Progenitor cell of endocrine pancreas (in vitro differentiated cells): ENCODE measurements at places on chromosomes 2 and 18. TPM values are rescaled to one million over a fixed set of nuclear protein-coding genes. Genes with fewer than 3 reads are reported as not detected.

GRCh38 chr2:172168917-172169346 is 66.2 kb upstream of the DLX2 start:
- peaks cover 38% of the 10 kb centered on the region for H3K27me3 ChIP-seq
- peaks cover 5% of the 10 kb centered on the region for H3K4me1 ChIP-seq
- H3K36me3 ChIP-seq: no peaks in the 10 kb centered on the region
- H3K27ac ChIP-seq: no peak overlapping the region
- DNase-seq: no peak
- H3K4me3 ChIP-seq: no peak overlapping the region

Gene ZBTB7C
- 0.57 and 0.95 TPM in 2 replicates for total RNA-seq

GRCh38 chr2:24272907-24273306 is 87.4 kb downstream of the ITSN2 start:
- no peak overlapping the region for H3K4me3 ChIP-seq
- no peak overlapping the region for H3K27ac ChIP-seq
- H3K27me3 ChIP-seq: no peaks in the 10 kb centered on the region

- peaks cover 11% of the 10 kb centered on the region for H3K4me1 ChIP-seq
- H3K27me3 ChIP-seq: peaks cover 26% of the 10 kb centered on the region
- no peak overlapping the region for H3K4me3 ChIP-seq
- DNase-seq: no peak
- no peak overlapping the region for H3K27ac ChIP-seq
Measured at GRCh38 chr2:95058466-95058988, 33.0 kb downstream of the MAL start.

DNA sequence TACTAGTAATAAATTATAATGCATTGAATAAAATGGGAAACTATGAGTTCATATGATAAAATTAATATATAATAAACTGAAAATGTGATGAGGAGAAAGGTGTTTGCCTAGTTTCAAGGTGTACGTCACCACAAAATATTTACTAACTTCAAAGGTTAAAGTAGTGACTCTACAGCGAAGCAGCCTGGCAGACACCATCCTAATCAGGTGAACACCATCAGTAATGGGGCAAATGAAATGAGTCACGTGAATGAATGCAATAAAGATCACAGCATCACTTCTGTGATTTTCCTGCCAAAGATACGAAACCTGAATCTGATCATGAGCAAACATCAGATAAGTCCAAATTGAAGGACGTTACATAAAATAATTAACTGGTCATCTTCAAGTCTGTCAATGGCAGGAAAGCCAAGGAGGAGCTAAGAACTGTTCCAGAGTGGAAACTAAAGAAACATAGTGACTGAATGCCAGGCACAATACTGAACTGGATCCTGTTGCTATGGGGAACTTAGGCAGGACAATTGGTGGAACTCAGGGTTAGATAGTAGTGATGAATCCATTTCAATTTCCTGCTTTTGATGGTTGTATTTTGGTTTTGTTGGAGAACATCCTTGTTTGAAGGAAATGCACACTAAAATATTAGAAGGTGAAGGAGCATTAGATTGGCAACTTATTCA is 12.1 kb upstream of the NOSTRIN start:
- H3K36me3 ChIP-seq: no peaks in the 10 kb centered on the region
- no peak overlapping the region for H3K4me3 ChIP-seq
- no peaks in the 10 kb centered on the region for H3K27me3 ChIP-seq
- no peak for DNase-seq

Gene SH3BP4
- total RNA-seq: 45.7 and 49.0 TPM in 2 replicates

- H3K27me3 ChIP-seq: no peaks in the 10 kb centered on the region
- H3K27ac ChIP-seq: no peak overlapping the region
- H3K36me3 ChIP-seq: no peaks in the 10 kb centered on the region
- no peaks in the 10 kb centered on the region for H3K4me1 ChIP-seq
- DNase-seq: no peak
- no peak overlapping the region for H3K4me3 ChIP-seq
Measured at GRCh38 chr2:190069936-190070696, 7.6 kb upstream of the MSTN start.

Gene PLB1
- 0.65 and 0.78 TPM in 2 replicates for total RNA-seq

Gene MAPRE3
- total RNA-seq: 18.0 and 18.6 TPM in 2 replicates

GRCh38 chr18:13676471-13676870 is 49.9 kb downstream of the FAM210A start:
- DNase-seq: no peak
- no peak overlapping the region for H3K4me3 ChIP-seq
- H3K4me1 ChIP-seq: no peaks in the 10 kb centered on the region
- peaks cover 7% of the 10 kb centered on the region for H3K36me3 ChIP-seq
- H3K27me3 ChIP-seq: no peaks in the 10 kb centered on the region

DNA sequence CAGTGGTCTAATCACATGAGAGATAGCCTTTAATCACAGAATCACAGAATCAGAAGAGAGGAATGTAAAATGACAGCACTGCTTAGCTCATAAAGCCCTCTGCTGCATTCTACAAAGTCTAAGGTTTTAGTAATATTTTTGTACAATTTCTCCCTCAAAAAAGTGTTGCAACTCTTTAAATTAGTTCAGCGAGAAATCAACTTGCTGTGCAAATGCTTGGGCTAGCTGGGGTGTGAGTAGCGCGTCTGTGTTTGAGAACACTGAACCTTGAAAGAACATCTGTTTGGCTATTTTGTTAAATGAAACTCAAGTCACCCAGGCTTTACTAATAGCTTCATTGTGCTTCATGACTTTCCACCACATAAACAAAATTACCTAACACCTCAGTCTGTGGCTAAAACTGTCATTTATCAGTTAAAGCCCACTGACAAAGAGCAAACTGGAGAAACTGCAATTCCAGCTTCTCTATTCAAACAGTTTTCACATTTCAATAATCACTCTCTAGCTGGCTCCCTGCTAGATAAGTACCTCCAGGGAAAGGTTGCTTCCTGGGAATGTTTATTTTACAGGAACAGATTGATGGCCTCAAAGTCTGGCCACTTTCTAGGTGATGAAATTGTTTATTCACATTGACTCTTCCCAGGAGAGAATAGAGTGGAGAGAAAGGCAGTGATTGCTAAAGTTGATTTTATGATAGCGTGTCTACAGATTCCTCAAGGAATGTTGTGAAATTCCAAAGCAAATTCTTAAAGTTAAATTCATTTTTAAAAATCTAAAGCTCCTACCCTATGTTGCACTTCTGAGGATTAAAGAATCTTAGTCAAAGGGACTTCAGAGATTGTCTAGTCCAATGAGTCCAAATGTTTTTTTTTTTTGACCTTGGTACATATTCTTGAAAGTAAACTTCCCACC is 36.0 kb upstream of the STAT1 start:
- no peaks in the 10 kb centered on the region for H3K27me3 ChIP-seq
- H3K4me3 ChIP-seq: no peak overlapping the region
- H3K4me1 ChIP-seq: peaks cover 18% of the 10 kb centered on the region
- H3K27ac ChIP-seq: no peak overlapping the region
- H3K36me3 ChIP-seq: peaks cover 3% of the 10 kb centered on the region
- no peak for DNase-seq

- no peaks in the 10 kb centered on the region for H3K27me3 ChIP-seq
- H3K4me3 ChIP-seq: no peak overlapping the region
- DNase-seq: no peak
- H3K4me1 ChIP-seq: peaks cover 2% of the 10 kb centered on the region
- H3K36me3 ChIP-seq: no peaks in the 10 kb centered on the region
Measured at GRCh38 chr2:99602476-99602875, 112.7 kb upstream of the REV1 start.

Gene AGXT
- total RNA-seq: 1.0 and 1.2 TPM in 2 replicates

Gene ASB18
- total RNA-seq: not detected in 2 replicates

DNA sequence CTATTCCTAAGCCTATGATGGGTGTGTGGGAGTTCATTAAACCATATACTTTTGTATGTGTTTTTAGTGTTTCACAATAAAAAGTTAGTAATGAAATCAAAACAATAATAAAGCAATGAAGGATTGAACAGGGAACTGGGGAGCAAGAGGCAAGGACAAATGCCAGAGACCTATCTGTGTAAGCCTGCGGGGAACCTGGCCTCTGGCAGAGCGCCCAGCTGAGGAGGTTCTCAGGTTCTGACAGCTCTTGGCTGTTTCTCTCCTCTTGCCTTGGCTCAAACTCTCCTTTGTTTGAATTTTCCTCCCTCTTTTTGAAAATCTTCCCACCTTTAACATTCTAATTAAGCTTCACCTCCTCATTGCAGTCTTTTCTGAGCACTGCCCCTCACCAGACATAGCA is 200.0 kb upstream of the NCKAP5 start:
- no peak for DNase-seq
- H3K4me1 ChIP-seq: peaks cover 4% of the 10 kb centered on the region
- H3K27me3 ChIP-seq: peaks cover 9% of the 10 kb centered on the region
- no peaks in the 10 kb centered on the region for H3K36me3 ChIP-seq
- no peak overlapping the region for H3K27ac ChIP-seq
- no peak overlapping the region for H3K4me3 ChIP-seq

Gene SLC23A3
- total RNA-seq: 1.7 and 2.8 TPM in 2 replicates

- no peaks in the 10 kb centered on the region for H3K27me3 ChIP-seq
- H3K36me3 ChIP-seq: peaks cover 1% of the 10 kb centered on the region
- DNase-seq: no peak
- no peak overlapping the region for H3K4me3 ChIP-seq
- H3K27ac ChIP-seq: no peak overlapping the region
Measured at GRCh38 chr2:40497251-40497859, 45.5 kb upstream of the SLC8A1 start.

- peak overlapping the region; percentile 67 for H3K27ac ChIP-seq
- peaks cover 19% of the 10 kb centered on the region for H3K36me3 ChIP-seq
- H3K4me3 ChIP-seq: peak overlapping the region; percentile 14
- peak; percentile 84 for DNase-seq
- H3K27me3 ChIP-seq: no peaks in the 10 kb centered on the region
- peaks cover 70% of the 10 kb centered on the region for H3K4me1 ChIP-seq
Measured at GRCh38 chr18:57447154-57447621, 12.0 kb downstream of the ONECUT2 start.

DNA sequence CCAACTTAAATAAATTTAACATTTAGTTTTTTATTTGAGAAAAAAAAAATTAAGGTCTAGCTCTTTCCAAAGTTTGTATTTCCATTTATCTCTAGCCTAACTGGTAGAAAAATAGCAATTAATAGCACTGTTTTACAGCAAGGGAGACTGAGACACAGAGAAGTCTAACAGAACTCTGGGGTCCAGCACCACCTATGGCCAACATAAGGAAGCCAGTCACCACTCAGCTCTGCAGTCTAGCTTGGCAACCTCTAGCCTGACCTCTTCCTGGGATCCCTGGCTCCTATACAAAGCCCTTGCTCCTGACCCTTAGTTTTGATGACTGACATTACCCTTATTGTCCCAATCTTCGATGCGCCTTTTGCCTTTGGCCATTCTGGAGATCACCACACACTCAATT is 114.1 kb upstream of the TLK1 start:
- DNase-seq: no peak
- H3K36me3 ChIP-seq: no peaks in the 10 kb centered on the region
- no peaks in the 10 kb centered on the region for H3K27me3 ChIP-seq
- no peak overlapping the region for H3K27ac ChIP-seq

- no peaks in the 10 kb centered on the region for H3K27me3 ChIP-seq
- H3K4me1 ChIP-seq: no peaks in the 10 kb centered on the region
- H3K36me3 ChIP-seq: no peaks in the 10 kb centered on the region
Measured at GRCh38 chr2:8426550-8426949, 255.3 kb upstream of the ID2 start.
